Astrocyte of the spinal cord (primary cell): ENCODE measurements at places on chromosomes 12 and 14.

- DNase-seq, result no peak
Observed at GRCh38 chr12:92121826-92122225, 23.8 kb downstream of the BTG1 start.

- no peak for DNase-seq
Observed at GRCh38 chr12:41051954-41052353, 136.2 kb upstream of the PDZRN4 start.

DNA sequence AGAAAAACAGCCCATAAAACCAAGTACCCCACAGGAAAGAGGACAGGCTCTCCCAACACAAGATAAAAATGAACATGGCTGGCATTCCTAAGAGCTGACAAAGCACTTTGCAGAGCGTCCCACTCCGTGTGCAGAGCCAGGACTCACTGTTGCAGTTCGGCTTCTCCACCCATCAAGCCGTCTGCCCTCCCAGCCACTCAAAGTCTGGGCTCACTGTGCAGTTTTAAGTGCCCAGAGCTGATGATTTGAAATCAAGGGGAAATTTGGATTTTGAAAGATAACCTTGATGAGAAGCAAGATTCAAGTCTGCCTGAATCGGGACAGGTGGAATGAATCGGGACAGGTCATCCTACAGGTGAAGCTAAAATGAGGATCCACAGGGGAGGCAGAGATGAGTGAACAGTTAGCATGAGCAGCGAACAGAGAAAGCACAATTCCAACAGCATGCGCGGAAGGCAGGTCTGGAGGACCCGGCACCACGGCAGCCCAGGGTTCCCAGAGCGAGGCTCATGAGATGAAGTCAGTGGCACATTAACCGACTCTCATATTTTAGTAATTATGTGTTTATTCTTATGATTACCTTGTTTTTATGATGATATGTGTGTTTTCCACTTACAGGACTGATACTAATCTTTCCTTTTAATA, 39.8 kb upstream of the GPR68 start:
- peak; percentile 67 for DNase-seq

GRCh38 chr12:4388662-4389061, 9.2 kb upstream of the FGF23 start:
- no peak for DNase-seq

DNA sequence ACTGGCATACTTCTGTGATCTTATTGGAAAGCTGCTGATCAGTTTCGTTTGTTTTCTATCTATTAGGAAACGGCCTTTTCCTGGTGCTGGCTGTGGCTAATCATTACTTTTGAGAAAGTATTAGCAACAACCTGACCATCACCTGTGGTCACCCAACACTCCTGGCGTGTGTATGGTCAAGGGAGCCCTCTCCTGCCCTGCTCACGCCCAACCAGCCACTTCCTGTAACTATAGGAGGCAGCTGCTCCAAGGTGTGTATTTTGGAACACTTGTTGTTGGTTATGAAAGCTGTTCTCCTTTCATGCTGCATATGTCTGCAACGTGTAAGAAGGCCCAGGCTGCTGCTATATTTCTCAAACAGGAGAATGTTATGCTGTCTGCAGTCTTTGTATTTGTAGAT, 1582.8 kb downstream of the AACS start:
- DNase-seq, result no peak

GRCh38 chr12:52225752-52226151, 7.3 kb upstream of the KRT7 start:
- DNase-seq, result no peak

- DNase-seq, result no peak
Observed at GRCh38 chr12:107169200-107169599, 75.9 kb upstream of the CRY1 start.

DNA sequence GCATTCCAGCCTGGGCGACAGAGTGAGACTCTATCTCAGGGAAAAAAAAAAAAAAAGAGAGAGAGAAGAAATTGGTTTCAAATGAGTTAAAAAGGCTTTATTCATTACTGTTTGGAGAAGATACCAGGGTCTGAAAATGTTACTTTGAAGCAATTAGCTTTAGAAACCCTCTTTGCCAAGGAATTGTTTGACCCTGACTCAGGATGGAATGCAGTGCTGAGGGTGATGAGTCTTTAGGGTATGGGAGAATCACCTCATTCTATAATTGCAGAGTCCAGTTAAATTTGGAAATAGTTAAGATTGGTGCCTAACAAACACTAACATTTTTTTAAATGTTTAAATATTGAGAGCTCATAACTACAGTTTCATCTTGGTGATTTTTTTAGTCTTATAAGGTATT, 13.3 kb downstream of the RAP1B start:
- peak; percentile 27 for DNase-seq
